ENCODE measurements at places on chromosomes 5 and 9.
A peak's percentile ranks its signal among the peaks of the same experiment; 100 is the strongest.

DNA sequence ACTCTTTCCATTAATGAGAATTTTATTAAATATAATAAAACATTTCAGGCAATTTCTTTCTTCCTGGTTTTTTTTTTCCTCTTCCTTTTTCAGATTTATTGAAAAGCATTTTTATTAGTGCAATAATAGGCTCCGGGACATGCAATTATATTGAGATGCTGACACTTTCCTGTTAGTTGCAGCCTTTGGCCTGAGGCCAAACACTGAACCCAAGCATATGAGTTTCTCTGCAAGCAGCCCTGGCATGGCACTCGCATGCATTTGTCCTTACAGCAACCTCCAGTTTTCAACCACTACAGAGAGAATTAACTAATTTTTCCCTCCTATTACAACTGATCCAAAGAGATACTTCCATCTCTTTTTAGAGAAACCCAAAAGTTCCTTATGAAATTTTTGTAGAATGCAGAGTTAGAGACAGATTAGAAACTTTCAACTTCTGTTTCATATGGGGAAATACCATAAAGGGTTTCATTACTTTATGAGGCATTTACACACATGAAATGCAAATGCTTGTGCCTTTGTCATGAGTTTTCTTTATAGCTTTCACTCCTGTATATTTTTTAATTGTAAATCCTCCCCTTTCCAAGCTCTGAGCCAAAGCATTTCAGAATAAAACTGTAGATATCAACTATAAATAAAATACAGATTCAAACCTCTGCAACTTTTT lies 183.0 kb downstream of the CETN3 start:
- DNase-seq, result no peak

DNA sequence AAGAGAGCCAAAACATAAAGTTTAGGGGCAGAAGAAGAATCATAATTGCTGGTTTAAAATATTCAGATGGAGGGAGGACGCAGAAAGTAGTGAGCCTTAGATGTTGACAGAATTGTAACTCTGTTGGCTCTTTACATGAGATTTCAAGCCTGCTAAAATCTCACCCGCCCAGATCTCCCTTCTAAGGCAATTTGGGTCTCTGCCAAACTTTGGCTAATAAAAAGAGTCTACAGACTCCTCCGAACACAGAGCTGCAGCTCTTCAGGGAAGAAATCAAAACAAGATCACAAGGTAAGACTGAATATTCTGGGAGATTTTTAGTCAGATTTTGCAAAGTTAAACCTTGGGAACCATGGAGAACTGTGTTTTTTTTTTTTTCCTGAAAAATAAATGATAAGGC lies at the start of gene IL33:
IL33 (plus strand) TSS at position 246 of the 400 bp plus-strand sequence. CDS start 25,888 bp downstream, outside the sequence.
- DNase-seq, result no peak

DNA sequence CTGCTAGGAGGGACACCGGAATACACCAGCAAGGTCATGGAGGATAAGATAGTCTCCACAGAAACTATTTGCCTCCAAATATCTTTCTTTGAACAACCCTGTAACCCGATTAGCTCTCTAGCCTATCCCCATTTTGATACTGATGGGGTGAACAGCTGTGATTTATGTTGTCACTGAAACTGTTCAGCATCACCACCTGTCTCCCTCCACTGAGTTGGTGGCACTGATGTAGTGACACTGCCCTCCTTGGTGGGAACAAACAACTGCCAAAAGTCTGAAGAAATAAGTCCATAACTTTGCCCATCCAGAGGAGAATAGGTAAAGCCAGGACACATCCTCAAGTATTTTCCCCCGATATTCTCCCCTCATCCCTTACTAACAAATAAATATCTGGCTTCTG lies 24.3 kb upstream of the KCNV2 start:
- no peak for DNase-seq

DNA sequence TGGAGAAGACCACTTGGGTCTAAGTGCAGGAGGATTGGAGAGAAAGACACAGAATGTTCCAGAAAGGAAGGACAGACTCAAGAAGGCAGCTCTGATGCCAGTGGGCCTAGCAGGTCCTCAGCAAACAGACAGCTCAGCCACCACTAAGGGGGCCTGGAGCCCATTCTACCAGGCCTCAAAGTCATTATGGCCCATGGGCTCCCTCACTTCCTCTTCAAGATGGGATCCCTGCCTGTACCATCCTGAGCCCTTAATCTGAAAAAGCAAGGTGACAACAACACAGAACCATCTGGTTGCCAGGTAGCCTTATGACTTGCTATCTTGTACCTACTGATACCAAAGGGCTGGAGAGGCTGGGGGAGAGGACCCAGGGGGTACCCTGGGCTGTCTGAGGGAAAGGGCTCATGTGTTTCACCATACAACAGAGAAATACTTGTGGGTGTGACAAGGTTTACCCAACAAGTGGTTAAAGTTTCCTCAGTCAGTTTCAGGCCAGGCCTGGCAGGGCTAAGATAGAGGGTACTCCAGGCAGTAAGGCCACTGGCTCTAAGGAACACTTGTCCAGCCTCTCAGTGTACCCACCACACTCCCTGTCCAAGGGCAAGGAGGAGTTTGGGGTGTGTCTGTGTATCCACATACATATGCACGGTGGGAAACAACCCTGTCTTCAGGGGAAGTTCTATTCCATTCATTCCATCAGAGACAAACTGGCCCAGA lies 30.7 kb downstream of the TCF7 start:
- DNase-seq, result no peak

- DNase-seq, result no peak
These were observed 170.2 kb upstream of the CD180 start for GRCh38 chr5:67366691-67367395.

DNA sequence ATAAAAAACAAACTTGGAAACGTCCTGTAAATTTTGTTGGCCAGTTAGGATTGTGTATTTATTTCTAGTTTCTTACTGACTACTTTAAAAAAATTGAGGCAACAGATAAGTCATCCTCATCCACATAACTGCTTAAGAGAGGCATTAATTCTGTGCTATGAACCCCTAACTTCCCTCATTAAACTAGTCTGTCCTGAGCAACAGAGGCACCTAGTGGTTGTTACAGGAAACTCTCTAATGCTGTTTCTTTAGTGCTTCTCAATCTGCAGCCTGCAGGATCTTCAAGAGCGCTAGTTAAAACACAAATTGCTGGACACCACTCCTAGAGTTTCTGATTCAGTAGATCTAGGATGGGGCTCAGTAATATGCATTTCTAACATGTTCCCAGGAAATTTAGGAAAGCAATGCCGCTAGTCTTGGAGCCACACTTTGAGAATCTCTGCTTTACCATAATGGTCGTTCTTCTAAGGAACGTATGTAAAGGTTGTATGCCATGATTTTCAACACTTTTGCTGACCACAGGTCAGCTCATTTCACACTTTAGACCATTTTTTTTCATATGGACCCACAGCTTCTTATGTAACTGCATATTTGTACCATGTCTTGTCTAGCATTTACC lies 410.1 kb upstream of the SMARCA2 start:
- DNase-seq, result no peak

- peak; percentile 32 for DNase-seq
These were observed 71.3 kb downstream of the TMC1 start for GRCh38 chr9:72592502-72593403.

- DNase-seq, result peak; percentile 82
These were observed at the start of gene IER5L for GRCh38 chr9:129177791-129178567. IER5L (minus strand) TSS chr9:129178261; CDS start chr9:129178052, 209 bp downstream.

DNA sequence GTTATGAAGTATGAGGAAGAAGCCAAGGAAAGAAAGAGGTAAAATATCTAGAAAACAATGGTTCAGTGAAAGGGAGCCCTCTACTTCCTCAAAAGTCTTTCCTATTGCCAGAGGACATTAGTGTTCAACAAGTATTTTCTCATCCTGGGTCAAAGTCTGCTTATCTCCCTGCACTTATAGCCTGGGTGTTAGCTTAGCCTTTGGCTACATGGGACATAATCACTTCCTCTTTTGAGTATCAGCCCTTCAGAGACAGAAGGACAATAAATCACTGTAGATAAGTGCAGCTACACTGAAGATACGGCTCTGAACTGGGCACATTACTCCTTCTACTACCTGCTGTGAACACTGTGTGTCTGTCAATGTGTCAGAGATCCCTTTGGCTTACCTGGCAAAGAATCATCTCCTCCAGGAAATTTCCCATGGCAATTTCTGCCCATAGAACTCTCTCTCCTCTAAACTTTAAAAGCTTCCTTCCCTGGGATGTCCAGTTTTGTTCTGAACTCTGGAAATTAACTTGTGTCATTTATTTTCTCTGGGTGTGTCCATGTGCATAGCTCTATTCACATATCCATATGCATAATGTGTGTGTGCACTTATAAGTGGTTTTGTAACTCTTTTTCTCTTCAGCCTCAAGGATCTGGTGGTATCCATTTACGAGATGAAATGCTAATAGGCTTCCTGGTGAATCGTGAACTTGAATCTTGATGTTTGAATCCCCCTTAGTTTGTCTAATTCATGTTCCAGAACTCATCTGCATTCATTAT lies 30.0 kb upstream of the RECK start:
- DNase-seq, result no peak

DNA sequence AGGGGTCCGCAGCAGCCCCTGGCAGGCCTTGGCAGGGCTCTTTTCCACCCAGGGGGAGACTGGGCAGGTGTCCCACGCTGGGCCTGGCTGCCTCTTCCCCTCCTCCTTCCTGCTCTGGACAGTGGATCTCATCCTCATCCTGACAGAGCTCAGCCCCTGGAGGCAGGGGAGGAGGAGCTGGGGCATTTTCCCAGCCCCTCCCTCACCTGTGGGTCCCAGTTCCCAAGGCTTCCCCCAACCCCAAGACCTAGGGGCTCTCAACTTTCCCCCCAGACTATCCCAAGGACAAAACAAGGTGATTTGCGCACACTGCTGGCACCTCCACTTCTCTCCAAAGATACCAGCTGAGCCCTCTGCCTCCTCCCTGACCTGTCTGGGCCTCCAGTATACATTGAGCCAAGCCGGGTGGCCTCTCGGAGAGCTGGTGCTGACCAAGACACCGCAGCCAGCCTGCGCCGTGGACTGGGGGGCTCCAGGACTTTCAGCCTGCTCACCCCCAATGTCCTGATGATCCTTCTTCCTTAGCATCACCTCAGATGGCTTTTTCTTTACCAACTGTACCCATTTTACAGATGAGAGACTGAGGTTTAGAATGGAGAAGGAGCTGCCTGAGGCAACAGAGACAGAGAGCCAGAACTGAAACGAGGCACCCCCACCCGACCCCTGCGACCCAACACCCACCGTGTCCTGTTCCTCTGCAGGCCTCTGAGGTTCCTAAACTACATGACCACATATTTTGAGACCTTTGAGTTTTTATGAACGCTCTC lies 126.6 kb downstream of the BARX1 start:
- no peak for DNase-seq

GRCh38 chr5:169534311-169534880 lies 49.2 kb upstream of the SPDL1 start:
- DNase-seq, result no peak

- DNase-seq, result no peak
These were observed 15.0 kb downstream of the PSD2 start for GRCh38 chr5:139810341-139811273.

GRCh38 chr5:127517110-127517479 lies 345 bp upstream of the PRRC1 start:
- DNase-seq, result peak; percentile 8

GRCh38 chr5:96384353-96384752 lies 48.7 kb downstream of the PCSK1 start:
- DNase-seq, result peak; percentile 26

DNA sequence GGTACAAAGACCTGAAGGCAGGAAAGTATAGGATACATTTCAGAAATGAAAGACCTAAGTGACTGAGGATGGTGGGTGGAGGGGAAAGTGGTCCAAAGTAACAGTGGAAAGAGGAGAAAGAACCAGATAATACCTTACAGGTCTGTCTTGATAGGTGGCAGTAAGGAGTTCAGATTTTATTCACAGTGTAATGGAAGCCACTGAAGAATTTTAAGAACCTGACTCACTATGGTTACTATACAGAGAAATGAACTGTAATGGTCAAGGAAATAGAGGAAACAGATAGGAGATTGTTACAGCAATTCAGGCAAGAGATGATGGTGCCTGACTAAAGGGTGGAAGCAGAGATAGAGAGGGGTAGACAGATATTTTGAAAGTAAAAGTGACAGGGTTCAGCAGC lies 46.5 kb downstream of the EPB41L4A start:
- DNase-seq, result no peak

GRCh38 chr5:74624501-74624900 lies 16.0 kb downstream of the ENC1 start:
- DNase-seq, result no peak

DNA sequence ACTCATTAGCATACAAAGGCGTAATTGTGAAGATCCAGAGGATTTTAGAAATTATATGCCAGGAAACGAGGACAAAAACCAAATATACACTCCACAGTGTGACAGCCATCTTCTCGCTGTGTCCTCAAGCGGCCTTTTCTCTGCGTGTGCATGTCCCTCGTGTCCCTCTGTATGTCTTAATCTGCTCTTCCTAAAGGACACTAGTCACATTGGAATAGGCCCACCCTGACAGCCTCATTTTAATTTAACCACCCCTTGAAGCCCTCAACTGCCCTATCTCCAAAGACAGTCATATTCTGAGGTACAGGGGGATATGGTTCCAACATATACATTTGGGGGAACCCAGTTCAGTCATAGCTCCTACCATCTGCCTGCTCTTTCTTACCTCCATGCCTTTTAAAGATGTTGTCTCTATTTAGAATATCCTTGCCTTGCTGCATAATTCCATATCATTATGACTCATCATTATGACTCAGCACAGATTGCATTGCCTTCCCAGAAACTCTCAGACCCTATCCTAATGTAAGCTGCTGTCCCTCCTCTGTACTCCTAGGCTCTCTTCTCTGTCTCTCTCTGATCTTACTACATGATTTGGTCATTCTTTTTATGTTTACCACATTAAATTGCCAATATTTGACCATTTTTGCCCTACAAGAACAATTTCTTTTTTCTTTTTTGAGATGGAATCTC lies 210.9 kb downstream of the AOPEP start:
- peak; percentile 59 for DNase-seq

GRCh38 chr9:1198085-1198484 lies 147.9 kb downstream of the DMRT2 start:
- no peak for DNase-seq

DNA sequence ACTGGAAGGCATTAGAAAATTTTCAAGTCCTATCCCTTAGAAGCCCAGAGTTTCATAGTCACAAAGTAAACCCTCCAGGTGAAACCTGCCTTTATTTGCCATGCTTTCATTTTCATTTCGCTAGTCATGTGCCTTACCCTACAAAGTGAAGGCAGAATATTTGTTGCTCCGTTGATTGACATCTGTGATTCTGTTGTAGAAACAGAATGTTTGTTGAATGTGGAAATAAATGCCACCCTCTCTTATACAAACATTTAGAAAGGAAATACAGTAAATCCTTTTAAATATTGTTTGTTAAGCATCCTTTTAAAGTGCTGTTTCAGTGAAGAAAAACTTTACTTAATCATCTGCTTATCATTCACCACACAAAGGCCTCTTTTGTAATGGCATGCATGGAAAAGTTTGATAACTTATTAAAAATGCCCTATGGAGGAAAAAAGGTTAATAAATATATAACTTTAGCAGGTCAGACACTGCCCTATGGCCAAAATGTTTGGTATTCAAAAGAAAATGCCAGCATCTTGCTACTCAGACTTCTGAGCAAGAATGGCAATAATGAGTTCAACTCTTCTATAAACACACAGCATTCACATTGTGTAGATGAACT lies 34.3 kb upstream of the CAST start:
- no peak for DNase-seq
